ENCODE measurements at places on chromosomes 11 and 22.

DNA sequence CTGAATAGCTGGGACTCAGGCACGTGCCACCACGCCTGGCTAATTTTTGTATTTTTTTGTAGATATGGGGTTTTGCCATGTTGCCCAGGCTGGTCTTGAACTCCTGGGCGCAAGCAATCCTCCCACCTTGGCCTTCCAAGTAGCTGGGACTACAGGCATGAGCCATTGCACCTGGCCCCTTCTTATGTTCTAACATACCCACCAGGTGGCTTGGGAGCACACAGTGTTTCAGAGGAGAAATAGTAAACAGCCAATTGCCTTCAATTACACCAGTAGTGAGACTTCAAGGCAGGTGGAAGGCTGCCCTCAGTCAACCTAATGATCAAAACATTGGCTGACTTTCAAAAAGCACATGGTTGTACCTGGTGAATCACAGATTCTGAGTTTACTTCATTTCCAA is 167.2 kb downstream of the SWAP70 start:
- H3K27me3 ChIP-seq: no peaks in the 10 kb centered on the region
- no peaks in the 10 kb centered on the region for H3K4me1 ChIP-seq
- no peak overlapping the region for H3K27ac ChIP-seq
- DNase-seq: no peak
- H3K4me3 ChIP-seq: no peak overlapping the region
- no peaks in the 10 kb centered on the region for H3K36me3 ChIP-seq

GRCh38 chr22:22680396-22680795 is 36.0 kb downstream of the GGTLC2 start:
- H3K4me3 ChIP-seq: no peak overlapping the region
- no peak overlapping the region for H3K27ac ChIP-seq
- H3K27me3 ChIP-seq: no peaks in the 10 kb centered on the region
- no peaks in the 10 kb centered on the region for H3K36me3 ChIP-seq
- peaks cover 6% of the 10 kb centered on the region for H3K4me1 ChIP-seq

- no peaks in the 10 kb centered on the region for H3K4me1 ChIP-seq
- H3K36me3 ChIP-seq: no peaks in the 10 kb centered on the region
- H3K27me3 ChIP-seq: peaks cover 2% of the 10 kb centered on the region
- no peak overlapping the region for H3K27ac ChIP-seq
These were observed 10.2 kb downstream of the MN1 start for GRCh38 chr22:27791159-27791858.

GRCh38 chr11:8685820-8686219 is 3.2 kb downstream of the RPL27A start:
- H3K36me3 ChIP-seq: peaks cover 18% of the 10 kb centered on the region
- no peaks in the 10 kb centered on the region for H3K27me3 ChIP-seq
- no peak overlapping the region for H3K27ac ChIP-seq
- no peak overlapping the region for H3K4me3 ChIP-seq

- H3K4me1 ChIP-seq: no peaks in the 10 kb centered on the region
- no peaks in the 10 kb centered on the region for H3K27me3 ChIP-seq
- H3K36me3 ChIP-seq: no peaks in the 10 kb centered on the region
- no peak overlapping the region for H3K27ac ChIP-seq
These were observed 87.2 kb upstream of the CADM1 start for GRCh38 chr11:115591380-115591779.

- no peak overlapping the region for H3K27ac ChIP-seq
- H3K4me3 ChIP-seq: no peak overlapping the region
- no peak for DNase-seq
- H3K4me1 ChIP-seq: peaks cover 23% of the 10 kb centered on the region
- peaks cover 2% of the 10 kb centered on the region for H3K36me3 ChIP-seq
- H3K27me3 ChIP-seq: no peaks in the 10 kb centered on the region
These were observed 3.0 kb downstream of the YWHAH start for GRCh38 chr22:31947296-31947695.

All from fibroblast of lung (primary cell).